Activated CD4-positive, alpha-beta memory T cell treated with anti-CD3 and anti-CD28 coated beads, Interleukin-2, amount 10 ng/mL, durations not matched to agents 7 days and 5 days (primary cell): ENCODE measurements at places on chromosomes 3 and 15.

GRCh38 chr3:79751703-79752102, 16.1 kb downstream of the ROBO1 start:
- DNase-seq = no peak

DNA sequence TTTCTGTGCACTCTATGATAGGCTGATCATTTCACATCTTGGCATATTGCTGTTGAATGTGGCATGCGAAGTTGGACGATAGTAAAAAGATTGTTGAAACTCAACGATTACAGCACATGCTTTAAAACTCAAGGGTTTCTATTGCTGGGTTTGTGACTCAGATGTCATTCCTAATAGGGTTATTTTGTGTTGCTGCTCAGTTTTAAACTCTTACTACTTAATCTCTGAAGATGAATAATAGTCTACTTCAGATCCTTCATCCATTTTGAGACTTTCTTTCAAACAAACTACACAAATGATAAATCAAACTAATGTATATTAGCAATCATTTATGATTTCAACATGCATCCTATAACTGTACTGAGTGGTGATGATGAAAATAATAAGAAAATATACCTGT, 71.3 kb upstream of the MBNL1 start:
- no peak for DNase-seq

- DNase-seq = no peak
Measured at GRCh38 chr3:164486150-164486549, 592.1 kb downstream of the SI start.

DNA sequence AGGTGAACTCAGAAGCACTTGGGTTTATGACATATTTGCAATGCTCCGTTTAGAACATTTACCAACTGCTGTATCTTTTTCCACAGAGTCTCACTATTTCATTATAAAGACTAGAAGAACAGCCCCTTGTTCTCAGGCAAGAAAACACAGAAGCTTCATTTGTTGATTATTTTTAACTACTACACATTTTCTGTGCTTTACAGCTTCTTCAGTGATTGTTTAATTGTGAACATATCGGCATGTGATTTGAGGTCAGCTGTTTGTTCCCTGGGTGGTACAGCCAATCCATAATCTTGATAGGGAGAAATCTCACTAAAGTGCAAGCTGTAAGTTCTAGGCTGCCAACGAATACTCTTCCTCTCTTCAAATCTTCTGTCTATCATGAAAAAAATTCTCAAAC, 31.0 kb upstream of the DLG1 start:
- no peak for DNase-seq

- DNase-seq = no peak
Measured at GRCh38 chr15:82183121-82184031, 79.2 kb downstream of the EFL1 start.

DNA sequence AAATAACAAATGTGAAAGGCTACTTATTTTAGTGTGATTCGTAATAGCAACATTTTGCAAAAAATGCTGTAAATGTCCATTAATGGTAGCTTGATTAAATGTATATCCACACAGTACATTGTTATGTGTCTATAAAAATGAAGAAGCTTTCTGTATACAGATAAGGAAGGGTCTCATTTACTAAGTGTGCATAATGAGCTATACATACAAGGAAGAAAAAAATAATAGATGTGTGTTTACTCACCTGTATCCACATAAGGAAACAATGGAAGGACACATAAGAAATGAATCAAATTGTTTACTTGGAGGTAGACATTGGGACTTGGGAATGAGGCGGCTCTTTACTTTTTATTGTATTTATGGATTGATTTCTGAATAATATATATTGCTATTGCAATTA, 34.9 kb downstream of the MED12L start:
- no peak for DNase-seq

GRCh38 chr3:24435584-24435983, 59.1 kb downstream of the THRB start:
- no peak for DNase-seq

- DNase-seq = no peak
Measured at GRCh38 chr3:175077216-175077615, 218.1 kb downstream of the NAALADL2 start.

DNA sequence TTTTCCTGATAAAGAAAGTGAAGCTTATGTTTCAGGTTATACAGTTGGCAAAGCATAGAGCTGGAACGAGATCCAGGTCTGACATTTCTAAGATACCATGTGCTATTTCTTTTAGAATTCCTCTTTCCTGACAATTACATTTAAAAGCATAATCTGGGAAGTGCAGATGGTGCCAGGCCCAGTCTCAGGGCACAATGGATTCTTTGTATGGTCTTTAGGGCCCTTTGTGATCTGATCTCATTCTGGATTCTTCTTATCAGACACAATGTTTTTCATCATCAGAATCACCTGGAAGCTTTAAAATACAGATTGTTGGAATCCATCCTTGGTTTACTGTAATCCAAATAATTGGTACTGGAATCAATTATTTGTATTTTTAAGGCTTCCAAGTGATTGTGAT, 18.6 kb upstream of the GLCE start:
- DNase-seq = no peak

DNA sequence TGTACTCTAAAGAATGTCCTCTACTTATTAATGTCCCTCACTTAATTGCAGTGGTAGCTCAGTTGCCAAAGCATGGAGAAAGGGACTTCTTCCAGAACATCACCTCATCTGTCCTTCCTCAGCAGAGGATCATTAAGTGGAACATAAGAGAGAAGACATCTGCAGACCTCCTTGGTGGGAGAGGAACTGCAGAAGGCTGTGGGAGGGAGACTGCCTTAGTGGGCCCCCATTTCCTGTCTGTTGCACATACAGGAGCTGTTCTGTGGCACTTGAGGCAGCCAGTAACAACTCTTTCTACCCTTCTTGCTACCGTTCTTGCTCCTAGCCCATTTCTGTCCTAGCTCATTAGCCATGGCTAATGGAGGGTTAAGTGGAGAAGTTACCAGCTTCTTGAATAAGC, 33.6 kb downstream of the HPS3 start:
- no peak for DNase-seq
